ENCODE measurements at places on chromosomes 12 and 14. TPM values are rescaled to one million over a fixed set of nuclear protein-coding genes. Genes with fewer than 3 reads are reported as not detected.

GRCh38 chr12:51036279-51036678 lies 10.1 kb upstream of the SLC11A2 start:
- no peak for DNase-seq

- no peak for DNase-seq
These were observed 1.8 kb downstream of the GLI1 start for GRCh38 chr12:57461276-57461916.

- DNase-seq: no peak
These were observed 255.9 kb upstream of the ARID2 start for GRCh38 chr12:45473636-45474035.

GRCh38 chr14:49480979-49481498 lies 105.1 kb downstream of the RPS29 start:
- no peak for DNase-seq

DNA sequence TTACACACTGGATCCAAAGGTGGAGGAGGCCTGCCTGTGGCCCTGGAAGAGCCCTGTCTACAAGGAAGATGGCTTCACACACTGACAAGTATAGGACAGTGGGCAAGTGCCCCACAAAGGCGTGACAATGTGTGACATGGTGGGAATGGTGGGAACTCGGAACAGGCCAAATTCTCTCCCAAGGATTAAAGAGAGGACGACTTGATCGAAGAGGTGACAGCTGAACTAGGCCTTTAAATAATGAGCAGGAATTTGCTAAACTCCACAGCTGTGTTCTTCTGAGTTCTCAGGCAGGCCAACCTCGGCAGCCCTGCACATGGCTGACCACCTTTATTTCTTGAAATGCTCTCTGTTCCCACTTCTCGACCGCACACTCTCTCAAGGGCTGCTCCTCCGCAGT lies 23.8 kb downstream of the POMT2 start:
- no peak for DNase-seq

DNA sequence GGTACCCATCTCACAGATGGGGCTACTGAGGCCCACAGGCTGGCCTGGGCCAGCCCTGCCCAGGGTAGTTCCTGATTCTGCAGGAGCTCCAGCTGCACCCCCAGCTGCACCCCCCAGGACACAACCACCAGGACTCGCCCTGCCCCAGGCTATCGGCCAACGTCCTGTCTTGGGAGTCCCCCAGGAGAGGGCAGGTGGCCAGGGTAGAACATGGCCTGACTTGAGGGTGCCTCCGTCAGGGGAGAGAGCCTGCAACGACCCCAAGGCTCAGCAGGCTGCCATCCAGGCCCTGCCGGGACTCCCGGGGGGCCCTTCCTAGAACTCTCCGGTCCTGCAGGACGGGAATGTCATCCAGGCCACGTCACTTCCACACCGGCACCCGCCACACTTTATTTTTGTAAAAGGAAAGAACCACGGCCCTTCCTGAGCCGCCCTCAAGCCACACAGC lies 15.8 kb downstream of the JAG2 start:
- no peak for DNase-seq

DNA sequence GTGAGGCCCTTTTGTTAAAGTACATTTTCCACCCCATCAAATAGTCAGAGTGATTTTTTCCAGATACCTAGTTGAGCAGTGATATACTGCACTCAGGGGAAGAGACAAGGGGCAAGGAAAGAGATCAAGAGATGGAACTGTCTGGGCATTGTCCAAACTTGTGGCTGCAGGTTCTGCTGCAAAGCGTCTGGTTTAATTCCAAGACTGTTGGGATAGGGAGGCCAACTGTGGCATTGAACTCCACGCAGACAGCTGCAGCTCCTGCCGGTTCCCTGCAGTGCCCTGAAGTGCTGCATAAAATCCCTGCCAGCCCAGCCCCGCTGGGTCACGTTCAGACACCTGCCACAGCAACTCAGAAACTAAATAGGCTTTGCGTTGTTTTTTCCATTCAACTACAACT lies 30.5 kb downstream of the RPH3A start:
- DNase-seq: no peak

GRCh38 chr14:51881636-51882035 lies 21.2 kb downstream of the GNG2 start:
- DNase-seq: no peak

DNA sequence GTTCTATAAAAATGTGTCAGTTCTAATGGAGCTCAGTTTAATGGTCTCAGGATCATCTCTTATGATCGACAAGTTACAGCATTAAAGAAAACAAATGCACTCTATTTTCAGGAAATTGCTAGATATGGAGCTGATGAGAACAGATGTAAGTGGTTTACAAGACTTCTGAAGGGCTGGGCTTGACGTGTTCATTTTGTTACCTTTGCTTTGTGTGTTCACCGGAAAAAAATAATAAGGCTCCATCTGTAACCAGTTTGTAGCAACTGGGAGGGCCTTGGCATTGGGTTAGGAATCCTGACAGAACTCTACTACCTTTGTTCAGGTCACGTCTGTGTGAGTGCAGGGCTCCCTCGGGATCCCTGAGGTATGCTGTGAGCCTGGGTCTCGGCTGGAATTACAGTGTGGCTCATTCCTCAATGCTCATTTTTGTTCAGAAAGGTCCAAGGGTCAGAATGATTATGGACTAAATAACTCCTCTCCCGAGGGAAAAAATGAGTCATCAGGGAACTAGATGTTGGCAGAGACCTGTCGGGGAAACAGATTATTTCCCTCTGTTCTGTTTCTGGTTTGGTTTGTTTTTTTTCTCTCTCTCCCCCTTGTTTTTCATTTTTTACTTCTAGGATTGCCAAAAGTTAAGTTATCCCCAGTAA lies 158.0 kb downstream of the SLC5A8 start:
- peak; percentile 80 for DNase-seq

- DNase-seq: no peak
These were observed 17.5 kb upstream of the FAR2 start for GRCh38 chr12:29131539-29131938.

DNA sequence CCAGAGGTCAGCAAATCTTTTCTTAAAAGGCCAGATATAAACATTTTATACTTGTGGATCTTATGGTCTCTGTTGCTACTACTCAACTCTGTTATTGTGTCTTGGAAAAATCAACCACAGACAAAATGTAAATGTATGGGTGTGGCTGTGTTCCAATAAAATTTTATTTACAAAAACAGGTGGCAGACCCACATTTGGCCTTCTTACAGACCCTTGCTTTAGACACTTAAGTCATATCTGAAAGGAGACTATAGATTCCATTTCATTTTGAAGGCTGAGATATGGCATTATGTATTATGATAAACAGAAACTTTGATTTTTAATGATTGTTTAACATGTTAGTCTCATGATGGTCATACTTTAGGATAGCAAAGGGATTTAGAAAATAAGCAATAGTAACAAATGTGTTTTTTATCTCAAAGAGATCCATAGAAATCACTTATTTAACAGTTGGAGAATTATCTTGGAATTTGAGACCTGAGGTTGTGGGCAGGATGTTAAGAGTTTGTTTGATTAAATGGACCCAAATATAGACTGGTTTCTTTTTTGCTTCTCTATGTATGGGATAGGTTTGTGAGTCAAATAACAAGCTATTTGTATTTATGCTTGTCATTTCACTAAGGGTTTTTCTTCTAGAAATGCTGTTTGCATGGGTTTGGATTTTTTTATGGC lies 51.2 kb downstream of the PPFIBP1 start:
- no peak for DNase-seq

- DNase-seq: no peak
These were observed 34.4 kb upstream of the DYNC1H1 start for GRCh38 chr14:101929946-101930345.

DNA sequence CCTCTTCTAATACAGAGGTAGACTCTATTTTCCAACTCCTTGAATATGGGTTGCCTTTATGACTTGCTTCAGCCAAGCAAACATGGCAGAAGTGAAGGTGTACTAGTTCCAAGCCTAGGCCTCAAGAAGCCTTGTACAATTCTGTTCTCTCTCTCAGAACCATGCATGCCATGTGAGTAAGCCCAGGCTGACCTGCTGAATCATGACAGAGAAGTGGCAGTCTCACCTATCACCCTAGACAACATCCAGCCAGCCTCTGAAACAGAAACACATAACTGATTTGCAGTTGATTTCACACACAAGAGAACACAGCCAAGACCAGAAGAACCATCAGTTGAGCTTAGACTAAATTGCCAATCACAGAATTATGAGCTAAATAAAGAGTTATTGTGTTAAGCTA lies 157.2 kb downstream of the GARIN6 start:
- DNase-seq: no peak

DNA sequence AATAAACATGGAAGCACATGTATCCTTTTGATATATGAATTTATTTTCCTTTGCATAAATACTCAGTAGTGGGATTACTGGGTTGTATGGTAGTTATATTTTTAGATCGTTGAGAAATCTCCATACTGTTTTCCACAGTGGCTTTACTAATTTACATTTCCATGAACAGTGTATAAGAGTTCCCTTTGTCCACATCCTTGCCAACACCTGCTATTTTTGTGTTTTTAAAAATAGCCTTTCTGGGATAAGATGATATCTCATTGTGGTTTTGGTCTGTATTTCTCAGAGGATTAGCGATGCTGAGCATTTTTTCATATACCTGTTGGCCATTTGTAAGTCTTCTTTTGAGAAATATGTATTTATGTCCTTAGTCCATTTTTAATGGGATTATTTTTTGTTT lies 329.2 kb upstream of the KITLG start:
- no peak for DNase-seq

DNA sequence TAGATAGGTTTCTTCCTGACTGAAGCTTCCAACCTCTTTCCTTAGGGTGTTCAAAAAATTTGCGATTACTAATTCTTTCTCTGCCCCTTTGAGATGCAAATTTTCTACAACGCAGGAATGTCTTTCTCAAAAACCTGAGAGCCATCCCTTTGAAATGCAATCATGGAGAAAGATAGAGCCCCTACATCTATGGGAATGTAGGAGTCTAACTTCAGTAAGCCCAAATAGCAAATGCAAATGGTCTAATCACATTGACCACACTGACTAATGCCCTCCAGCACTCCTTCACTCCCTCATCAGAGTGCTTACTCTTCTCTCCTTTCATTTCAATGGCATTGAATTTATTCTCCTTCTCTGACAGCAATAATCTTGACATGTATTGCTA lies 107.1 kb downstream of the SLC6A15 start:
- DNase-seq: no peak

DNA sequence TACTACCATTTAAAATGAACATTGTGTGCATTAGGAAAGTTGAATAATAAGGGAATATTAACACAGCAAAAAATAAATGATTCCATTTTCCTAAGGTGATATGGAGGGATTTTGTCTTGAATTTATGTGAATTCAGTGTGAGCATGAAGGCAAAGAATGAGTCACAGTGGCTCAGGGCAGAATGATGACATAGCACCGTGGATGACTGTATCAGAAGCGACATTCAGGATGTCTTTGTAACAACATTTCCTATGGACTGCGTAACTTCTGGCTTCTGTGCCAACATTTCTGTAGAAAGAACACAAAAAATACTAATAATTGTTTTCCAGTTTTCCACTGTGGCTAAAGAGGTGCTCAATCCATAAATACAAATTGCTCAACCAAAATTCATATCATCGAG lies 54.6 kb downstream of the TTC8 start:
- DNase-seq: peak; percentile 87

DNA sequence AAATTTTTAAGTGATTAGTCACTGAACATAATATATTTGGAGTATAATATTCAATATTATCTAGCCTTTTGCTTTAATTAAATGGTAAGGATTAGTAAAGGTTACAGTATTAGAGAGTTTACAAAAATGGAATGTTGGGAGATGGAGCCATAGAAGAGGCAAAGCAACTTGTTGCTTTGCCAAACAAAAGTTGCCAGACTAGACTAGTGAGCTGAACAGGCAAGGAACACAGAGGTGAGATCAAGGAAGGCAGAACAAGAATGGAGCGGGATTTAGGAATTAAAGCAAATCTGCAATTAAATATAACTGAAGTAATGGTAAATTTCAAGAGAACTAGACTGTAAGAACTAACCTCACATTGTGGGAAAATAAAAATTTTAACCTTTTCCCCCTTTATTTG lies 5.1 kb downstream of the ARF6 start:
- no peak for DNase-seq

DNA sequence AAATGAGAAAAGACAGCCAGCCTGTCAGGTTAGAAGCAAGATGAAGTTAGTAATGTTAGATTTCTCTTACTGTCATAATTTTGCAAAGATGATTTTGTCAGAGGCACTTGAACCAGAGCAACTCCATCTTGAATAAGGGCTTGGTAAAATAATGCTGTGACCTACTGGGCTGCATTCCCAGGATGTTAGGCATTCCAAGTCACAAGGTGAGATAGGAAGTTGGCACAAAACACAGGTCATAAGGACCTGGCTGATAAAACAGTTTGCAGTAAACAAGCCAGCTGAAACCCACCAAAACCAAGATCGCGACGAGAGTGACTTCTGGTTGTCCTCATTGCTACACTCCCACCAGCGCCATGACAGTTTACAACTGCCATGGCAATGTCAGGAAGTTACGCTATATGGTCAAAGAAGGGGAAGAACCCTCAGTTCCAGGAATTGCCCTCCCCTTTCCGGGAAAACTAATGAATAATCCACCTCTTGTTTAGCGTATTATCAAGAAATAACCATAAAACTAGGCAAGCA lies 1313.5 kb upstream of the TMEM132C start:
- no peak for DNase-seq

- DNase-seq: no peak
These were observed 414.0 kb upstream of the ATP2B1 start for GRCh38 chr12:90122681-90123080.

GRCh38 chr12:47808574-47809365 lies 10.9 kb downstream of the HDAC7 start:
- DNase-seq: no peak

DNA sequence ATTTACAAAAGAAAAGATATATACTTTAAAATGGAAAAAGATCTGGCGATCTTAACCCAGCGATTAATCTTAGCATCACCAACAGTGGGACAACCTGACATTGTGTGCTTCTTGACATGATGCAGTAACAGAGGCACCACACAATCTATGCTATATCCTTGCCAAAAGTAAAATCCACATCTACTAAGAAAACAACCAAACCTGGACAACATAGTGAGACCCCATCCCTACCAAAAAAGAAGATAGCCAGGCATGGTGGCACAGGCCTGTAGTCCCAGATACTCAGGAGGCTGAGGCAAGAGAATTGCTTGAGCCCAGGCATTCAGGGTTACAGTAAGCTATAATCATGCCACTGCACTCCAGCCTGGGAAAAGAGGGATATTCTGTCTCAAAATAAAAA lies 50.5 kb downstream of the SINHCAF start:
- no peak for DNase-seq

Gene NPAS3
- 0.34 TPM for total RNA-seq

Gene BEGAIN
- total RNA-seq: 0.05 TPM

Gene CIROP
- total RNA-seq: not detected

Gene SLC38A2
- total RNA-seq: 260 TPM

Gene RTN1
- total RNA-seq: 3.7 TPM

Gene RFX4
- total RNA-seq: not detected

Gene SLC41A2
- total RNA-seq: 12.8 TPM

Gene TRIP11
- total RNA-seq: 23.0 TPM

Gene CCDC38
- not detected for total RNA-seq

Gene ZNF839
- 7.6 TPM for total RNA-seq

Gene MGP
- total RNA-seq: 9.1 TPM

Gene SOAT2
- total RNA-seq: not detected

Gene HEATR5A
- total RNA-seq: 20.8 TPM

Gene KRT71
- total RNA-seq: not detected

Gene BHLHE41
- total RNA-seq: 2.7 TPM

Gene TMEM132C
- not detected for total RNA-seq

Gene IFT43
- total RNA-seq: 57.3 TPM

Gene SLCO1B3
- not detected for total RNA-seq
